ENCODE measurements at places on chromosomes 6 and 20.

DNA sequence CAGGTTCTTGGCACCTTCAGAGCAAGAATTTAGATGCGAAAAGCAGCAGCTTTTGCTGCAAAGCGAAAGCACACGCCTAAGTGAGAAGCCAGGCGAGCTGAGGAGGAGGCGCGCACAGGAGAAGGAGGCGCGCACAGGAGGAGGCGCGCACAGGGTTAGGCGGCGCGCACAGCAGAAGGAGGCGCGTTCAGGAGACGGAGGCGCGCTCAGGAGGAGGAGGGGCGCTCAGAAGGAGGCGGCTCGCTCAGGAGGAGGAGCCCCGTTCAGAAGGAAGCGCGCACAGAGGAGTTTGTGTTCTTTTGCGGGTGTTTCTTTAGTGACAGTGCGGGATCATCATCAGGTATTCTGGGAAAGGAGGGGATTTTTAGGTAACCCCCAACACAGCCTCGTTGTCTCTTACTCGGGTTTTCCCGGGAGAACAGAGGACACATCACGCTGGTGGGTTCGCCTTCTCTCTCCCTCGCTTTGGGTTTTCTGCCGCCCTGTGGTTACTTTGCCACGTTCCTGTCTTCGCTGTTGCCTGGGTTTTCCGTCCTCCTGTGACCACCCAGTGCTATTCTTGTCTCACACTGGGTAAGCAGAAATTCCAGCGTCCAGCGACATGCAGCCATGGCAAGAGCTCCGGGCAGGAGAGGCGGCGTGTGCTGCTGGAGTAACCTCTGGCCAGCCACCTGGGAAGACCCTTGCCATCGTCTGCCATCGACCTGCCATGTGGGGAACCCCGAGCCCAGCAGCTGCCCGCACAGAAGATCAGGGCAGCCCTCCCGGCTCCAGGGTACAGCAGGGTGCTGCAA lies 47.0 kb downstream of the WDR27 start:
- DNase-seq = no peak

GRCh38 chr6:25524542-25524941 lies 127.5 kb upstream of the SCGN start:
- no peak for DNase-seq

DNA sequence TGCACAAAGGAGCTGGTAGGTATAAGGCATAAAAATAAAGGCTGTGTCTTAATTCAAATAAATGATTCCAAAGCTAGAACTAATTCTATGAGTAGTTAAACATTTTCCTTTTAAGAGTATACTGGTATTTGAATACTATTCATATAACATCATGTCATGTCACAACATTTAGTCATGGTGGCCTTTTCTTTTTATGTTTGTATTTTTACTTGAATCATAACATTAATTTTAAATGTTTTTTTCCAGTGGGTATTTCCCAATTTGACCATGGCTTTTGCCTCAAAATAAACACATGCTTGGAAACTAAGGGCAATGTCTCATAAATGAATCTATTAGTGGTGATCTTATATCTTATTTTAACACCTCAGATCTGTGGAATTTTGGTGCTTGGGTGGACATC lies 177.1 kb downstream of the CD109 start:
- no peak for DNase-seq

DNA sequence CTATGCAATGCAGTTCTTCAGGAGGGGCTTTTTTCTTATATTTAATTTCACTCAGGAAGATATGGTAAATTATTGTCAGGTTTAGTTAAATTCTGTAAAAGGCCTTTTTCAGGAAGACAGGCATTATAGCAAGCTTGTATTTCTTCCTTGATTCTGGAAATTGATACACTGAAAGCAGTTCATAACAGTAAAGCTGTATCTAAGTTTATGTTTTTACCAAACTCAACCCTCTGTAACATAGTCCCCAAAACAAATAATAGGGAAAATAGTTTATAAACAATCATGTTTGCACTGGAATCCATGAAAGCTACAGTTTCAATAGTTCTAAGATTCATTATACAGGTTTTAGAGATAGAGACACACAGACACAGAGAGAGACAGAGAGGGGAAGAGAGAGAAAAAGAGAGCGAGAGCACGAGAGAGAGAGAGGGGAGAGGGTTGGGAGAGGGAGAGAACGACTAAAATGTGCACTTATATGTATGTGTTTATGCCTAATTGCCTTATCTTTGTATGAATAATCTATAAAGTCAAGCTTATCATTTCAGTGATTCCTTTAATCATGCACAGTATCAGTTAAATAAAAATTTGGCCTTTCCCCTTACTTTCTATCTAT lies 454.4 kb downstream of the RFPL4B start:
- DNase-seq = no peak

- DNase-seq = no peak
Measured at GRCh38 chr6:126030045-126030444, 43.7 kb downstream of the TRMT11 start.

DNA sequence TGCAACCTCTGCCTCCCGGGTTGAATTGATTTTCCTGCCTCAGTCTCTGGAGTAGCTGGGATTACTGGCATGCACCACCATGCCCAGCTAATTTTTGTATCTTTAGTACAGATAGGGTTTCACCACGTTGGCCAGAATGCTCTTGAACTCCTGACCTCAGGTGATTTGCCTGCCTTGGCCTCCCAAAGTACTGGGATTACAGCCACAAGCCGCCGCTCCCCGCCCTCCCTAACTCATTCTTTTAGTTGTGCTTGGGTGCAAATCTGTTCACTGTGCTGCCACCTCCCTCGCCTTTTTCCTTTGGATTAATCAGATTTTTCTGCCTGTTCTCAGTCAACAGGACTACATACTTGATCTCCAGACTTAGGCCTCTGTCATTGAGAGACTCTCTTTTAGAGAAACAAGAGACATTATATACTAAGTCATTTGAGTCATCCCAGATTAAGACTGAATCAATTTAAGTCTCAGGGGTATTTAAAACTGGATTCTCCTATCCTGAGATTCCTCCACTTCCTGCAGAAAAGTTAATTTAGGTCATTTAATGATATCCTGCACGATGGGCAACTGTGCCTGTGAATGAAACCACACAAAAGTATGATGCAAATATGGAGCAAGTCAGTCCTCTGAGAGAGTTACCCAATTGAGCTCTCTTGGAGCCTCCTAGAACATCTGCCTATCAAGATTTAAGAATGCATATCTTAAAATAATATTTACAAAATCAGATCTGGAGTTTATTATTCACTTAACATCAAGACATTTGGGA lies 136.1 kb upstream of the THEMIS start:
- DNase-seq = no peak

- no peak for DNase-seq
Measured at GRCh38 chr6:36104836-36105235, 25.5 kb upstream of the MAPK13 start.

GRCh38 chr6:168648240-168649125 lies 207.5 kb downstream of the SMOC2 start:
- no peak for DNase-seq

DNA sequence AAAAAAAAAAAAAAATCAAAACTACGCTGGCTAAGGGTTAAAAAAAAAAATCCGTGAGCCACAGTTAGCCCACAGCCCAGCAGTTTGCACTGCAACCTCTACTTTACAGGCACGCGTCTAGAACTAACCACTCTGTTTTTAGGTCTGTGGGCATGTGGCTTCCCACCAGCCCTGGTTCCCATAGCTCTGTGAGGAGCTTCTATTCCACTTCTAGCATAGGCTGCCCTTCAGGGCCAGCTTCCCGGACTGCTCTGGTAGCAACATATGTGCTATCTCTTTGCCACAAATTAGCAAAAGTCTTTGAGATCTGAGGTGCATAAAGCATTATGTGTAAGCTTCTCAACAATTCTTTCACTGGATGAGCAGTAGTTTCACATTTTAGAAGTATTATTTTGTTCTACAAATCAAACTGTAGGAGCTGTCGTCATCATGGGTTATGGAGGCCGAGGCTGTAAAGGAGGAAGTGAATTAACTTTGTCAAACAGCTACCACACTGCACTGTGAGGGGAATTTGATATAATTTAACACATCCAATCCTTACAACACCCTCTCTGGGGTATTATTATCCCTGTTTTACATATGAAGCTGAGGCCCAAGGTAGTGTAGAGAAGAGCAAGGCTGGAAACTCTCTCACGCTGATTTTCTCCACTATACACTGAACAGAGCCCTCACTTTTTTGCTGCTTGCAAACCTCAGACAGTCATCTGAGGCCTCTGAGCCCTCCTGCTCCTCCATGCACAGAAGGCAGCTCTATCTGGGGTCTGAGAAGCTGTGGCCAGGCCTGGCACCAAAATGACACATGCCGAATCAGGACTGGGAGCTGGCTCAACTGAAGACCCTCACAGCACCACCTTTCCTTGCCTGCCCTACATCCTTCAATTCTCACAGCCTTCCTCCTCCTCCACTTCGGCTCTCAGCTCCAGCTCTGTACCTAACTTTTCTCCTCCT lies 35.4 kb downstream of the MAN1A1 start:
- DNase-seq = no peak

DNA sequence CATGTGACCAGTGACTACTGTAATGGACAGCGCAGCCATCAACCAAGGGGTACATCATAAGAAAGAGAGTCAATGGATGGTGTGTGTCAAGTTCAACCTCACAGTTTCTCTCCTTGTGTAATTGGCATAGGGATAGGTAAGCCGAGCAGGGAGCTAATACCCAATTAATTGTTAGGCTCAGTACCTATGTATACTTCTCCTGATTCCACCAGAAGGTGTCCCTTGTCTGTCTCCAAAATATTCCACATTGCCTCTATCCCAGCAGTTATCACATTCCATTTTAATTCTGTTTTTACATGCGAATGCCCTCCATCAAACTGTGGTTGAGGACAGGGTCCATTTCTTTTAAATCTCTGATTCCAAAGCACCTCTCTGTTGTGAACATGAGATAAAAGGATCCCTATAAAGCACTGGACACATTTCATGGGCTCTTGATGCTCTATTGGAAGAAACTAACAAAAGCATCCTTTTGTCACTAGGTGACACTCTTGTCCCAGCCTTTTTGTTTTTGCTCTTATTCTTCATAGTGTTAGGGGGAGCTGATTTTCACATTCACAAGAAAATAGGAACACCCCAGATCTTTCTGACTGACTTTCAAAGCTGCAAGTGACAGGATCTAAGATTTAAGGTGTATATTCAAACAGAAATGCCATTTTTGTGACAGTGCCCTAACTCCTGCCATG lies 38.9 kb downstream of the FBXO9 start:
- DNase-seq = no peak

- no peak for DNase-seq
Measured at GRCh38 chr20:44664131-44664530, 12.6 kb upstream of the ADA start.

DNA sequence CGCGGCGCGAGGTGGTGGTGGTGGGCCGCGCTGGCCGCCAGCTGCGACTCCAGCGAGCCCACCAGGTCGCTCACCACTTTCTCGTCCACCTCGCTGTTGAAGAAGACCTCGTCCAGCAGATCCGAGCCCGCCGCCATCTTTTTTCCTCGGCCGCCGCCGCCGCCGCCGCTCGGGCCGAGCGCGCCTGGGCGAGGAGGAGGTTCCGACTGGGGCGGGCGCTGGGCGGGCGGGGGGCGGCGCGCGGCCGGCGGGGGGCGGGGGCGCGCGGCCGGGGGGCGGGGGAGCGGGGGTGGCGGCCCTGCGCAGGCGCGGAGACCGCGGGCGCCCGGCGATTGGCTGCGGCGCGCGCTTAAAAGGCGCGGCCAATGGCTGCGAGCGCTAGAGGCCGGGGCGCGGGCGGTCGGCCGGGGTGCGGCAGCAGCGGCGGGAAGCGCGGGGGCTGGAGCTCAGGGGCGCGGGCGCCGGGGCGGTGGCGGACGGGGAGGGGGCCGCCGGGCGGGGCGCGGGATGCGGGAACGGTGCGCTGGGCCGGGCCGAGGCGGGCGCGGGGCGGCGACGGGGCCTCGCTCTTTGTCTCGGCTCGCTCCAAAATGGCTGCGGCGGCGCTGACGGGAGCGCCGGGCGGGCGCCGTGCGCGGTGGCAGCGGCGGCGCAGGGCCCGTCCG lies at the start of gene TAF4:
Gene TAF4, minus strand, starts transcription at position 208 of the 665 bp plus-strand sequence. Its CDS starts 71 bp downstream, at position 137.
- DNase-seq = peak; percentile 72

- DNase-seq = no peak
Measured at GRCh38 chr6:75550544-75551167, 51.0 kb upstream of the SENP6 start.

- no peak for DNase-seq
Measured at GRCh38 chr6:449486-450419, 58.2 kb downstream of the IRF4 start.

- peak; percentile 81 for DNase-seq
Measured at GRCh38 chr6:6008648-6009421, 2.1 kb upstream of the NRN1 start.

DNA sequence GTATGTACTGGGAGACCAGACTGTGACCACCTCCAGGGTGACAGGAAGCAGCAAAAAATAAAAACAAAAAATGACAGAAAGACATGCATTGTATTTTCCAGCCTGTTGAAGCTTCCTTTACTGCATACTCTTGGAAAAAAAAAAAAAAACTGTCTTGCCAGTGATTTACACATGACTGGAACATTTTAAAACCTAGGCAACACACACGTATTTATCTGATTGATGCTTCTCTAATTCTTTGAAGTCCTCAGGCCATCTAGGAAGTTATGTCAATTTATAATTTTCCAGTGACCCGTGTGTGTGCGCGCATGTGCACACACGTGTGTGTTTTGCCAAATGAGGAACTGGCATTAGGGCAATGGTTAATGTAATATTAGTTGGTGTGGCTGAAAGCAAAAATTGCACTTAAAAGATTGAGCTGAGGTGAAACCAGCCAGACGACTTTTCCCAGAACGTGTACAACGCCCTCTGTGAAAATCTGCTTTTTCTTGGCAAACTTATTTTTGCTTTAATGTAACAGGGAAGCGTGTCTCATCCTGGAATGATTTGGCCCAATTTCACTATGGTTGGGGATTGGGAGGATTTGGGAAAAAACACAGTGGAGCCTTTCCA lies 315.2 kb downstream of the TFAP2A start:
- DNase-seq = no peak

DNA sequence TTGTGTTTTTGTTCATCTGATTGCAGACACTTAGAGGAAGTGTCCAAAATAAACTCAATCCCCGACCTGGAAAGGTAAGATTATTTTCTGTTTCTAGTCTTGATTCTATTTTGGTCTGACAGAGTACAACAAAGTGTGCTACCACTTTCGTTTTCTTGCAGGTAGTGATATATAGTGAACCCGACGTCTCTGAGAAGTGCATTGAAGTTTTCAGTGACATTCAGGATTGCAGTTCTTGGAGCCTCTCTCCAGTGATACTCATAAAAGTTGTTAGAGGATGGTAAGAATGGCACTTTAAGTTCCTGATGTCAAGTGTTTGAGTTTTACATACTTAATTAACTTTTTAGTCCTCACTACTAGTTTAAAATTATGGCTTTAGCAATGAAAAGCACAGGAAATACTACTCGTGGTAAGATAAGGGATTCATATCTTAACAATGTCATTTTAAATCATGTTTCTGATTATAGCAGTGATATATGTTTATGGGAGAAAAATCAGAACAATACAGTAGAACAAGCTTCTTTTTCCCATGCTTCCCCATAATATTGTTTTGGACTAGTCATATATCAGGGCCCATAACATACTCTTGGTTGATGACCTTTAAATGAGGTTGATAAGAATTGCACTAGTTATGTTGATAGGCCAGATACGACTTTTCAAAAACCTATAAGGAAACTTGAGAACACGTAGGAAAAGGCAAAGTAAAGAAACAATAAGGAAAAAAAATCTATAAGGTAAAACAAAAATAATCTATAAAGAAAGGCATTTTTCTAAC lies 104.0 kb downstream of the RTN4IP1 start:
- no peak for DNase-seq
